Smooth muscle cell of the brain vasculature (primary cell): ENCODE measurements at places on chromosomes 7 and 10.
A peak's percentile ranks its signal among the peaks of the same experiment; 100 is the strongest.

- DNase-seq: no peak
Observed at GRCh38 chr10:98910546-98910945, 325.1 kb downstream of the HPSE2 start.

- DNase-seq: no peak
Observed at GRCh38 chr7:80411621-80412020, 100.2 kb downstream of the GNAT3 start.

DNA sequence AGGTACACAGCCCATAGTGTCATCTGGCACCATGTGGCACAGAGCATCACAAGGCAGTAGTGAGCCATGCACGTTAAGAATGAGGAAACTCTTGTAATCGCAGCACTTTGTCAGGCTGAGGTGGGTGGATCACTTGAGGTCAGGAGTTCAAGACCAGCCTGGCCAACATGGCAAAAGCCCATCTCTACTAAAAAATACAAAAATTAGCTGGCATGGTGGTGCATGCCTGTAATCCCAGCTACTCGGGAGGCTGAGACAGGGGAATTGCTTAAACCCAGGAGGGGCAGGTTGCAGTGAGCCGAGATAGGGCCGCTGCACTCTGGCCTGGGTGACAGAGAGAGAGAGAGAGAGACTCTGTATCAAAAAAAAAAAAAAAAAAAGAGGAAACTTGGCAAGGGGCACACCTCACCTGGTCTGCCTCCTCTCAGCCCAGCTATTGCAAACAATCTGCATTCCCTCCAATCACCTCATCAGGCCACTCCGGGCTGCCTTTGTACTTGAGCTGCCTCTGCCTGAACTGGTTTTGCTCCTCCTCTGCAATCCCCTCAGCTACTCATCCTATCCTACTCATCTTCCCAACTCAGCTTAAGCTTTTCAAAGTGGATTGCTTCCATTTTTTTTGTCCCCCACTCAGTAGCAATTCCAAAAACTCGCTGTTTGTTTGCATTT, 46.0 kb upstream of the OPTN start:
- DNase-seq: no peak

GRCh38 chr7:47803025-47803424, 145.2 kb downstream of the PKD1L1 start:
- no peak for DNase-seq

DNA sequence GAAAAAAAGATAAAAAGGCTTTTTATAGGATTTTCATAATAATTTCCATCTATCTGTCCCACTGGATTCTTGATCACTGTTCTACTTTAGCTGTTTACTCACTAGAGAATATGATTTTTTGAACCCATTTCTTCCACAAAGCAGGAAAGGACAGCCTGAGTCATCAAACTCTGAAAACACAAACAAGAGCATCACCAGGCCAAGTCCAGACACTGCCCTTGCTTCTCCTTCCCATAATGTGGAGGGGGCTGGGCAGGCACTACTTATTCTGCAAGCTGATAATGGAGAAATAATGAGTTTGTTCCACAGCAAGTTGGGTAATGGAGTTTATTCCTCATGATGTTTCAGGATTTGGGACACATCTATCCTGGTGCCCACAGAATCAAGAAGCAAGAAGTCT, 13.0 kb upstream of the KCNIP2 start:
- DNase-seq: no peak

GRCh38 chr10:93468461-93469213, 13.5 kb downstream of the MYOF start:
- DNase-seq: no peak

- no peak for DNase-seq
Observed at GRCh38 chr10:25026463-25026862, 10.1 kb downstream of the THNSL1 start.

DNA sequence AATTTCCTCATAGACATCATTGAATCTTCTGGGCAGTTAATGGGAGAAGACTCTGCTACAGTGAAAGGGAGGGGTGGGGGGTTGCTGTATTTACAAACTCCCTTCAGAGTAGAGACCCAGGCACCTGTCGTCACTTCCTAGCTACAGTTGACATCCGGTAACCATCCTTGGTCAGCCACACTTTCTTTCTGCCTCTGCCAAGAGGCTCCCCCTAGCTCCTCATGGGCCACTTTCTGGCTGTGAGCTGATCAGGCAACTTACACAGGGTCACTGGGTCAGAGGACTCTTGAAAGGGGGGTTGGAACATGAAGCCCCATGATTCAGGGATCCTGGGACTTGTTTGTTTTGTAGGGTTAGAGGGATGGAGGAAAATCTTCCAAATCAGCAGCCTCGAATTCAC, 1.2 kb downstream of the TECPR1 start:
- no peak for DNase-seq

DNA sequence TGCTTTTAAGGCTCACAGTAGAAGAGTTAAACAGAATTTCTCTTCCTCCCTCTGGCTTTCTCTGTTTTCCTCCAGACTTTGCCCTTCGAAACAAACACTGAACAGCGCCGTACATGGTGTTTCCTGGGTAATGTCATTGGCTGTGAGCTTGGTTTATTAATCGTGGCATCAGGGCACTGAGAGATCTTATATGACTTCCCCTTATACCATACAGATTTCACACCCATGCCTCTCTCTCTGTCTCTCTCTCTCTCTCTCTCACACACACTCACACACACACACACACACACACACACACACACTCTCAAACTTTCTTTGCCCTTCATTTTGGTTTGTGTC, 195.5 kb downstream of the CREB5 start:
- DNase-seq: no peak

DNA sequence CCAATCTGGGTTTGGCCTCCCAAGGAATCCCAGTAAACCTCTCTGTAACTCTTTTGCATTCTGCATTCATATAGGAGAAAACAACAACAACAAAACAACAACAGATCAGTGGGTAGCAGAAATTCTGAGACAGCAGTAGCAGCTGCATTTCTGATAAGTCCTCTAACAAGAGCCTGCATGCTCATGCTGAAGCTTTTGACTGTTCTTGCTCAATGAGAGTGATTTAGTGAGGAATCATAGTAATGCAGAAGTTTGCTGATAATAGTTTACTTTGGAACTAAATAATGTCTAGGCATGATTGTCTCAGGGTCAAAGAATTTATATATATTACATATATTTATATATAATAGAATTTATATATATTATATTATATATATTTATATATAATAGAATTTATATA, 35.2 kb downstream of the BMPER start:
- no peak for DNase-seq

DNA sequence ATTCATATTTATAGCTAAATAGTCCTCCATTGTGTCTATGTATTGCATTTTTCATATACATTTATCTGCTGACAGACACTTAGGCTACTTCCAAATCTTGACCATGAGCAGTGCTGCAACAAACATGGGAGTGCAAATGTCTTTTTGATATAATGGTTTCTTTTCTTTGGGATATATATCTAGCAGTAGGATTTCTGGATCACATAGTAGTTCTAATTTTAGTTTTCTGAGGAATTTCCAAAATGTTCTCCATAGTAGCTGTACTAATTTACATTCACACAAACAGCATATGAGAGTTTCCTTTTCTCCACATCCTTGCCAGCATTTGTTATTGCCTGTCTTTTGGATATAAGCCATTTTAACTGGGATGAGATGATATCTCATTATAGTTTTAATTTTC, 1521.3 kb downstream of the REEP3 start:
- DNase-seq: no peak

- DNase-seq: no peak
Observed at GRCh38 chr10:104688251-104689042, 47.4 kb downstream of the SORCS3 start.

DNA sequence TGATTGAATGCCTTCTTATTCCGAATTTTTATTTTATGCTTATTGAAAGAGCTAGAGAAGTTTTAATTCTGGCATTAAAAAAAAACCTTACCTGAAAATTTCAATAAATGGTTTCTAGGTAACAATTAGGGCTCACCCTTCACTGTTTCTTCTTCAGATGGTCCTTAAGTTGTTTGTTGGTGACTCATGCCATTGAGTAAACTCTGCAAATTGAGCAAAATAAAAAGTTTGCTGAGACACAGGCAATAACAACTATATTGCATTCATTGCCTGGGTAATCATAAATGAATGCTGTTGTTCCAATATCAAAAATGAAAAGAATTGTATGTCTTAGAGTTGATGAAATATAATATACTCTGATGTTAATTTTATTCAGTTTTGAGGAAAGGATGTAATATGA, 300.3 kb downstream of the CDK14 start:
- DNase-seq: no peak

DNA sequence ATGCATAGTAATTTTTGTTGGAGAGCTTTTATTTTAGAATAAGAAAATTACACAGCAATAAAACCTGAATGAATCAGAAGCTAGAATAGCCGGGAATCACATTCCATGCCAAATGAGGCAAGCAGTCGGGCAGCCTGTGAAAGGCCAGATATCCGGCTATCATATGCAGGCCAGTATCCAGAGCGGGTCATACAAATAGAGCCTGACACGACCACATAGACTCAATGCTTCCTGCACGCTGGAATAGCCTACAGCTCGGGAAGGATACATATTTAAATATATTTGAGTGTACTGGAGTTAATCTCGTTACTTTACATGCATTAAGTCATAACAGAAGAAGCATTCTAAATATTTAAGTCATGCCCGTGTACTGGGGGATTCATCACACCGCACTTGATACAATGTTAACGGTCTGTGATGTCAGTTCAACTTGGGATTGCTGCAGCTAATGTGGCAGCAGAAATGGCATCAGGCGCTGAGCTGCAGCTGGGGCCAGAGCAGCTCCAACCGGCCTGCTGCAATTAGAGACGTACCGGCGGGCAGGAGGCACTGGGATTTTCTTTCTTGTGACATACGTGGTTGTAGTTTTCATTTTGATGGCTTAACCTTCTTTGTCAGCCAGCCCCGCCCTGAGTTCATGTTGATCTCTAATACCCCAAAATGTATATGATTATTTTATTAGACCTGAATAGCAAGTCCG, 112.0 kb downstream of the EBF3 start:
- no peak for DNase-seq

DNA sequence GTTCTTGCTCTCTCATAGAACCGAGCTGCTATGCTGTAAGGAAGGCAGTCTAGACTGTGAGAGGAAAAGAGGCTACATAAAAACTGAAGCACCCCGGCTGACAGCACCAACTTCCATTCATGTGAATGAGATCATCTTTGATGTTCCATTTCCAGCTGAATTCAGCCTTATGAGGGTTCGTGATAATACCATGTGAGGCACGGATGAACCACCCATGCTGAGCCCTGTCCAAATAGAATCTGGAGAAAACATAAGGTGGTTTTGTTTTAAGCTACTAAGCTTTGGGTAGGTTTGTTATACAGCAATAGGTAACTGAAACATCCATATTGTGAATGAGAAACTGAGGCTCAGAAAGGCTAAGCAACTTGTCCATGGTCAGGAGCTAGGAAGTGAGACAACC, 6.9 kb upstream of the VAX1 start:
- no peak for DNase-seq

DNA sequence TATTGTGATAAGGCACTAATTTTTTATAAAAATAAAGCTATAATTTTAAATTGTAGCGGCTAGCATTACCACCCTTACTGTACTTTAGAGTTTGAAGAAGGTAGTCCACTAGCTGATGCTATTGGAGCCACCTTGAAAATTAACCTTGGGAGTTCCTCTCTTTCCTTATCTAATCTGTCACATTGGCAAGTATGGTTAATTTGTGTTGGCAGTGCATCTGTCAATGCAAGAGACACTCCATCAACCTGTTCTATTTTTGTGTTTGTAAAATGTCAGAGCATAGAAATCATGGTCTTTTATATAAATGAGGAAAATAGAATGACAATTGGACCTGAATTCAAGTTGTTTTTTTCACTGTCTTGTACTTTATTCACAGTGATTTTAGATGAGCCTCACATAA, 20.5 kb downstream of the GLCCI1 start:
- DNase-seq: no peak

GRCh38 chr10:28822719-28823464, 145.6 kb downstream of the BAMBI start:
- DNase-seq: no peak

GRCh38 chr7:11951909-11952308, 119.9 kb upstream of the THSD7A start:
- DNase-seq: no peak

- peak; percentile 74 for DNase-seq
Observed at GRCh38 chr10:89342206-89342958, 14.6 kb downstream of the IFIT3 start.

DNA sequence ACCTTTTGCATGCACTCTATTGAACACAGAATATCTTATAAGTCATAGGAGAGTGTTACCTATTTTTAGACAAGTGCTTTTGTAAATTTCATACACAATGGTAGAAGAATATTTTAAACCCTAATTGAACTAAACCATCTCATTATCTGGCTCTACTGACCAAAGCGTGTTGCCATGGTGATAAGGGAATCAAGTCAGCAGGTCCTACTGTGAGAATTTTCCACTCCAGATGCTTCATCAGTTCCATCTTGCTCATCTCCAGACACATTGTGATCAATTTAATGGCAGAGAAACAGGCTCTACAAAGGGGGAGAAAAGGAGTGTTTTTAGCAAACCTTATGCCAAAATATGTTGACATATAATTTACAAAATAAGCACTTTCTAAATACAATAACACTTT, 621.9 kb upstream of the GHITM start:
- no peak for DNase-seq

DNA sequence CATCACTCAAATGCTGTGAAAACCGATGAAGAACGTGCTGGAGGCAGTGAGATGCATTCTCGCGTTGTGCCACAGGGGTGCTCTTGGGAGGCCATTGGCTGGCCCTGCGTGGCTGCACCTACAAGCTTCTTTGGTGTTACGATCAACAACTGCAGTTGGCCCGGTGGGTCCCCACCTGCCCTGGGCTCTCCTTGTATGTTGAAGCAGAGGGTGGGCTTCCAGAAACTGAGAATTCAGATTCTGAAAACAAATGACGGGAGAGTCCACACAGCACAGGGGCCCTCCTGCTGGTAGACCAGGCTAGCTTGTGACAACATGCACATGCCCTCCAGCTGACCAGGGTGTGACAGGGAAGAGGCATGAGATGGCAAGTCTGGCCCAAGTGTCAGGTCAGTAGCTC, 23.7 kb upstream of the DDC start:
- no peak for DNase-seq

DNA sequence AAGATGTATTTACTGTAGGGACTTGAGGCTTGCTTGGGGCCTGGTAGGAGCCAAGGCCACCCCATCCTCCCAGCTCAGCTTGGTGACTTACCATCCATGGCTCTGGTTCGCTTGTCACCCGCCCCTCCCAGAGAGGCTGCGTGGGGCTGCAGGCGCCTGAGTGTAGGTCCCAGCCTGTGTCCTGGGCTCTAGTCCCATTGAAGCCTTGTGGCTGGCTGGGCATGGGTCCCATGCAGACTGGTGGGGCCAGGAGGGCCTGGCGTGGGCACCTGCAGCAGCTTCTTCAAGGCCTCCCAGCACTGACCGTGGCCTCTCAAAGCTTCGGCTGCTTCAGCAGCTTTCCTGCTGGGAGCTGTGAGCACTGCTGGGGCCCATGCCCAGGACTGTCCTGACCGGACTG, 118.1 kb downstream of the INPP5A start:
- no peak for DNase-seq

- DNase-seq: no peak
Observed at GRCh38 chr7:41738806-41739205, 35.9 kb upstream of the INHBA start.

- no peak for DNase-seq
Observed at GRCh38 chr10:51288511-51288910, 214.2 kb downstream of the PRKG1 start.

GRCh38 chr7:78179211-78179610, 380.6 kb downstream of the PHTF2 start:
- DNase-seq: no peak

GRCh38 chr7:118731854-118732253, 507.4 kb downstream of the ANKRD7 start:
- DNase-seq: no peak
